Retinal pigment epithelial cell (primary cell): ENCODE measurements at places on chromosomes 5 and 9.

- no peak for DNase-seq
These were observed 21.9 kb upstream of the CNOT6 start for GRCh38 chr5:180472269-180472668.

- no peak for DNase-seq
These were observed 10.1 kb upstream of the MARVELD2 start for GRCh38 chr5:69404659-69405330.

GRCh38 chr9:135827301-135827700, 80.0 kb downstream of the CAMSAP1 start:
- no peak for DNase-seq

DNA sequence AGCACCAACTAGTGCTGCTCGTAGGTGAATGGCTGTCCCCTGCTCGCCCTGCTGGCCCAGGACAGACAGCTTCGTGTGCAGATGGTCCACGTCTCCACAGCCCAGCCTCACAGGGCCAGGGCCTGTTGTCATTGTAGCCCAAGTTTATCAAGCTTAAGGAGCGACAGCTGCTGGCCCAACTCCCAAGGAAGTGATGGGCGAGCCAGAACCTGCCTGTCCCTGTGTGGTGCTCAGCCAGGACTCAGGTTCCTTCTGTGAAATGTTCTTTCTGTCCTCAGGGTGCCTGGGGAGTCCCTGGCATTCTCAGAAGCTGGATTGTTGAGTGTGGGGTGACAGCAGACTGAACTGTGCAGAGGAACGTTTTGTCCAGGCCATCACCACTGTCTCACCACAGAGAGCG, 16.4 kb downstream of the TRIP13 start:
- DNase-seq: no peak

DNA sequence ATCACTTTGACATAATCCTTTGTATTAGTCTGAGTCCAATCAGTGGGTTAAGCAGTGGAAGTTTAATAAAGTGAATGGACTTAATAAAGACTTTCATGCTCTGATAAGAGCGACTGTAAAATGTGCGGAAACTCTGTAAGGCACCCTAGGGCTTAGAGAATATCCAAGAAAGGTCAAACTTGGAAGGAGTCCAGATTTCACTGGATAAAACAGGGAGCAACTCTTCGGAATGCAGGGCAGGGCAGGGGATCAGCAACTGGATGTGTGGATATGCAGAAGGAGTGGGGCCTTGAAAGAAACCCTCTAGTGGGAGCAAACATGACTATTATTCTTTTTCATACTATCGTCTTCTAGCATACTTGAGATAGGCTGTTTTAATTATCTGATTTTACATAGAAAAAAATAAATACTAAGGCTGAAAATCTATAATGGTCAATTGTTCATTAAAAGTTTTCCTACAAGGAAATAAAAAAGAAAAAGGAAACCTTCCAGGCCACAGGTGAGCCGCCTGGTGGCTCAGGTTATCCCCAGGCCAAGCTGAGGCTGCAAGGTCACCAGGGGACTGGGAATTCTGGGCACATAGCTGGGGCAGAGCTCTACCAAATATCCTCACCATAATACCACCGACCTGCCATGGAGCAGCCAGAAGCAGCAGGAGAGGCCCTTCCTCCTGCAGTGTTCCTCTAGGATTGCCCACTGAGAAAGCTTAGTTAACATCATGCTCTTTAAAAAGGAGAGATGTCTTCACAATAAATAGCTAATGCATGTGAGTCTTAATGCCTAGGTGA, 46.3 kb upstream of the CCDC112 start:
- DNase-seq: peak; percentile 71

GRCh38 chr9:127137640-127138360, 15.4 kb upstream of the ANGPTL2 start:
- DNase-seq: no peak

GRCh38 chr5:171268700-171269620, 40.1 kb upstream of the TLX3 start:
- no peak for DNase-seq

DNA sequence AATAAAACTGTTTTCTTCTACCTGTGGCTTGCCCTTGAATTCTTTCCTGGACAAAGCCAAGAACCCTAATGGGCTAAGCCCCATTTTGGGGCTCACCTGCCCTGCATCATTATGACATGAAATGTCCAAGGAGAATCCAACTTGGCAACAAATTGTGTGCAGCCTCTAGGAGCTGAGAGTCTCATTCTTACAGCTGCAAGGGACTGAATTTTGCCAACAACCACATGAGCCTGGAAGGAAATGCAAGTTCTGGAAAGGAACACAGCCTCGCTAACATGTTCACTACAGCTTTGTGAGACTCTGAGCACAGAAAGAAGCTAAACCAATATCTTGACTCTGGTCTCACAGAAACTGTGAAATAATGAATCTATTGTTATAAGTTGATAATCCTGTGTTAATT, 94.8 kb upstream of the CDH12 start:
- DNase-seq: no peak

DNA sequence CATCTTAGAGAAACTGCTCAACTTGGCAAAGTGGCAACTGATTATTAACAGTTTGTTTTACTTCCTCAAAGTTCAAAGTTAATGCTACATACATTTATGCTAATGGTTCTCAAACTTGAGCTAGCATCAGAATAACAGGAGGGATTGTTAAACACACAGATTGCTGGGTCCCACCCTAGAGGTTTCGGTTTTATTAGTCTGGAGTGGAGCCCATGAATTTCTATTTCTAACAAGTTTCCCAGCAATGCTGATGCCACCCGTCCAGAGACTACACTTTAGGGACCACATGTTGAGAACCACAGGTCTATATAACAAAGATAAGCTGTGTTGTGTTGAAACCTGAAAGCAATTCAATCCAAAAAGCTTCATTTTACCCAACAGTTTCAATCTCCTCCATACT, 95.3 kb downstream of the FBXW11 start:
- DNase-seq: no peak

GRCh38 chr9:32247168-32247567, 137.3 kb upstream of the ACO1 start:
- no peak for DNase-seq

- DNase-seq: peak; percentile 22
These were observed 35.6 kb downstream of the NIM1K start for GRCh38 chr5:43227655-43228054.

GRCh38 chr5:78698191-78698791, 49.7 kb upstream of the LHFPL2 start:
- no peak for DNase-seq

- peak; percentile 73 for DNase-seq
These were observed 117.4 kb downstream of the GCNT1 start for GRCh38 chr9:76576344-76576743.

GRCh38 chr5:1490376-1490775, 33.4 kb downstream of the LPCAT1 start:
- DNase-seq: no peak

GRCh38 chr9:69885931-69886330, 65.3 kb downstream of the CFAP95 start:
- DNase-seq: no peak

GRCh38 chr5:56501781-56502557, 268.8 kb upstream of the ANKRD55 start:
- DNase-seq: no peak

GRCh38 chr5:139446956-139447779, 7.8 kb upstream of the DNAJC18 start:
- DNase-seq: no peak

- DNase-seq: no peak
These were observed 7.9 kb downstream of the SNCAIP start for GRCh38 chr5:122319897-122320296.

DNA sequence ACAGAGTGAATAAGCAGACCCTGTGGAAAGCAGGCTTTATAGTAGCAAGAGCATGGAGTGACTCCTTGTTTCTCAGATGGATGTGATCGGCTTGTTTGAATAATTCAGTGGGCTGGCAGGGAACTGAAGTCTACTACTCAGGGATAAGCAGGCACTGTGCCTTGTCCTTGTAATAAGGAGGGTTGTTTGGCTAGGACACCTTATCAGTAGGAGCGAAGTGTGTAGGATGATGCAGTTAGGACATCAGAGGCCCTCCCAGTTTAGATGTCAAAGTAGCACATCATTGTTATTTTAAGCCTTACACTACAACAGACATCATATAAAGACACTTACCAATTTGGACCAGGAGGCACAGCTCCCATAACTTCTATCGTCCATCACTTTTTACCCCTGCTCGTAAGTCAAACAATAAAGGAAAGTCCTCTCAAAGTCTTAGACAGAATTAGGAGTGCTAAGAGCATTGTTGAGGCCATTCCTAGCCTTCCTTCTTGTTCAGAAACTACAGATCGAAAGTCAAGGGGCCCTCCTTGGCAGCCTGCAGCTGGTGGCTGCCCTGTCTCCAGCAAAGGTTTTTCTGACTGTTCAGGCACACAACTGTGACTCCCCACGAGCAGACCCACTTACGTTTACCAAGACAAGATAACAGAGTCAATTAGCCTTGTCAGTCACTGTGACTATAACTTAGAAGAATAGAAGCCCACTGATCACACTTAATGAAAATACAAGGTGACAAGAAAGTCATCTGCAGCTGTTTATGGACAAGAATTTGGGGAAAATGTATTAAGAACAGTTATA, 218.6 kb downstream of the SNX18 start:
- DNase-seq: no peak

- no peak for DNase-seq
These were observed 50.7 kb downstream of the UIMC1 start for GRCh38 chr5:176955895-176956294.

DNA sequence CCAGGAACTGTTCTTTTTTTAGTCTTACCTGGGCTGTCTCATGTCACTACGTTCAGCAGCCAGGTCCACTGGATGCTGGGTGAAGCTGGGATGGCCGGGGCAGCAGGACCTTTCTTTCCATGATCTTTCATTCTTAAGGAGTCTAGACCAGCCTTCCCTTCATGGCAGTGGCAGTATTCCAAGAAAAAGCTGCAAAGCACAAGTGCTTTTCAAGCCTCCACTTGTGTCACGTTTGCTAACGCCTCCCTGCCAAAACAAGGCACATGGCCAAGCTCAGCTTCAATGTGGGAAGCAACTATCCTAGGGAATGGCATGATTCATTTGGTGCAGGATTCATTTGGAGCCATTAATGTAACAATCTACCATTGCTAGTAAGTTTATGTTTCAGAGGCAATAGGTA, 94.8 kb downstream of the RCL1 start:
- peak; percentile 29 for DNase-seq

- no peak for DNase-seq
These were observed 40.8 kb downstream of the GSN start for GRCh38 chr9:121308765-121309164.

DNA sequence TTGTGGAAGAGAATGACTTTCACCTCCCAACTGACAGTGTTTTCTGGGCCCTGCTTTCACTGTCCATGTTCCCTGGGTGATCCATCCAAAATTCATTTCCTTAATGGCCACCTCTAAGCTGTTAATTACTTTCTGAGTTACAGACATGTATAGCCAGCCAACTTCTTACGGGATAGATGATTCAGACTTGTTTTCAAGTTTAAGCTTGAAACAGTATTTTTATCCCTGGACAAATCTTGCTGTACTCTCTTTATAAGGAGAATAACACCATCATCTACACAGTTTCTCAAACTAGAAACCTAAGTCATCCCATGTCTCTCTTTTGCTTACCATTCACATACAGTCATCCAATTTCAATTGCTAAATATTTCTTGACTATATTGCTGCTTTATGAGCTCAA, 6.9 kb downstream of the FAM174A start:
- no peak for DNase-seq

- DNase-seq: no peak
These were observed 22.9 kb upstream of the CAVIN4 start for GRCh38 chr9:100554935-100555401.
